ENCODE measurements at places on chromosomes 11 and 22.

- no peak for DNase-seq
Measured at GRCh38 chr11:398826-399225, 4.8 kb downstream of the PKP3 start.

GRCh38 chr11:66470015-66470414 is 3.3 kb downstream of the PELI3 start:
- no peak for DNase-seq

DNA sequence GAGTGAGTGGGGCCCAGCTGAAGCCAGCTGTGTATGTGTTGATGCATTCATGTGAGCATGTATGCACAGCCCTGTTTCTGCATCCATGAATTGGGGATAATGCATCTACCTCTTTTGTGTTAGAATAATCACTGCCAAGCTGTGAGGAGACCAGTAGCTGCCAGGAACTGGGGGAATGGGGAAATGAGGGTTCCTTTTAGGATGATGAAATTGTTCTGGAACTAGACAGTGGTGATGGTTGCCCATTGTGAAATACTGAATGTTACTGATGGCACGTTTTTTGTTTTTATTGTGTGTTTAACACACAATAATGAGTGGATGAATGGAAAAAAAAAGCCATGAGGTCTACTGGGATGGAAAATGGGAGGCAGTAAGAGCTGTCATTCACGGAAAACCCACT is 45.3 kb upstream of the WNT11 start:
- no peak for DNase-seq

DNA sequence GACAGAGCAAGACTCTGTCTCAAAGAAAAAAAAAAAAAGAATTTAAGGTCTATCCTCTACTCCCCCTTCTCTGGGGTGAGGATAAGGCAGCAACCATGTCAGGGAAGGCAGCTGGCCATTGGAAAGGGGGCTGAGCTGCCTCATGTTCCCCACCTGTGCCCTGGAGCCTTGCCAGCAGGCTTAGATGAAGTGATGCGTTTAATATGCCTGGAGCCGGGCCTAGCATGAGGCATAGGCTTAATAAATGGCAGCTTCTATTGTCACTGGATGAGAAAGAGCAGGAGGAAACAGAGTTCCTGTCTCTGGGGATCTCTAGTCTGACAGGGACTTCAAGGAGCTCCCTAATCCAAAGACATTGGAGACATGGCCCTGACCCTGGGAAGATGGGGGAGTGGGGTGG is 3.2 kb upstream of the KCNE3 start:
- DNase-seq, result no peak

DNA sequence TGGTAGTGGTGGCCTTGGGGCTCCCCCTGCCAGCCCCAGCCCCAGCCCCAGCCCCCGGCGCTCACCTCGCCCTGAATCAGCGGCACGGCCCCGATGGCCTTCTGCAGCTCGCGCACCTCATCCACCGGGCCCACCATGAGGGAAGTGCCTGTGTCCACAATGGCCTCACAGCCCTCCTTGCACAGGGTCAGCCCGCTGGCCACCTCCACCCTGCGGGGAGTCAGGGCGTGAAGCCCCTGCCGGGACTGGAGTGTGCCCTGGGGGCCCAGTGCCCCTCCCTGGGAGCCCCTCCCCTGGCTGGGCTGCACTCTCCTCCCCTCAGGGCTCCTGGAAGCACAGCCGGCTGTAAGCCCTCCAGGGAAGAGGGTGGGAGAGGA is 3.5 kb upstream of the IFITM10 start:
- DNase-seq, result no peak

- no peak for DNase-seq
Measured at GRCh38 chr11:22341588-22341931, 3.4 kb downstream of the SLC17A6 start.
